Left cardiac atrium (tissue), 4 donors: ENCODE measurements at places on chromosomes 1 and 21. TPM values are rescaled to one million over a fixed set of nuclear protein-coding genes. Genes with fewer than 3 reads are reported as not detected.

GRCh38 chr1:26986658-26987057, 6.8 kb upstream of the TRNP1 start:
- DNase-seq: no peak

DNA sequence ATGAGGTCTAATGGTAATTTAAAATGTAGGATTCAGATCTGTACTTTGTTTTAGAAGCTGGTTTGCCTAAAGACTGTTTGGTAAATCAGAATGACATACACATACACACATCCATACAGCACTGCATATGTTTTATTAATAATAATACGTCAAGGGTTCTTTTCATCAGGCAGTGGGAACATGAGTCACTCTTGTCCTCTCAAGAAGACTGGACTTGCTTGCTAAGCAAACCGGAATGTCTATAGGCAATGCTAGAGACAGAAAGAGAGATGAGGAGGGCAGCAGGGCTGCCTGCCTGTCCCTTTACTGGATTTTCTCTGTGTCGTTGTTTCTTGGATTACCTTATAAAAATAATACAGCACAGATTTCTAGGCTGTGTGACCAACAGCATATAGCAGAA, 119.1 kb upstream of the GALNT2 start:
- DNase-seq: no peak

DNA sequence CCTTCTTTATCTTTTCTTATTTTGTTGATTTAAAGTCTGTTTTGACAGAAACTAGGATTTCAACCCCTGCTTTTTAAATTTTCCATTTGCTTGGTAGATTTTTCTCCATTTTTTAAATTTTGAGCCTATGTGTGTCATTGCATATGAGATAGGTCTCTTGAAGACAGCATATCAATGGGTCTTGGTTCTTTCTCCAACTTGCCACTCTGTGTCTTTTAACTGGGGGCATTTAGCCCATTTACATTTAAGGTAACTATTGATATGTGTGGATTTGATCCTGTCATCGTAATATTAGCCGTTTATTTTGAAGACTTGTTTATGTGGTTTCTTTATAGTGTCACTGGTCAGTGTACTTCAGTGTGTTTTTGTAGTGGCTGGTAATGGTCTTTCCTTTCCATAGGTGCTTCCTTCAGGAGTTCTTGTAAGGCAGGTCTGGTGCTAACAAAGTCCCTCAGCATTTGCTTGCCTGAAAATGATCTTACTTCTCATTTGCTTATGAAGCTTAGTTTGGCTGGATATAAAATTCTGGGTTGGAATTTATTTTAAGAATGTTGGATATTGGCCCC, 223.9 kb downstream of the USP25 start:
- DNase-seq: no peak

DNA sequence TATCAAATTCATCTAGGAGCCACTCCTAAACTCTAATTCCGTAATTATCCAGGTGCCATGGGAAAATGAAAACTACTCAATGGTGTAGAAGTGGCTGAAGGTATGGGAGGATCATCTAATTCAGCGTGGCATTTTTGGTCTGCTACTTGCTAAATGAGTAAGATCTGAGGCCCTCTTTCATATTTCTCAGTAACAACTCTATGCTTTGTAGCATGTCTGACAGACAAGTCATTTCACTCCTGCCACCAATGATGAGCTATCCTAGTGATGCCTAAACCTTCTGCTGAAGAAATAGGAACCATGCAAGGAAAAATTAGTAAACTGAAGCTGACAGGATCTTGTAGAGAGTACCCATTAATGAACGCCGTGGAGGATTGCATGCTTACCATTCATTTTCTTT, 145.3 kb downstream of the NTNG1 start:
- DNase-seq: no peak

DNA sequence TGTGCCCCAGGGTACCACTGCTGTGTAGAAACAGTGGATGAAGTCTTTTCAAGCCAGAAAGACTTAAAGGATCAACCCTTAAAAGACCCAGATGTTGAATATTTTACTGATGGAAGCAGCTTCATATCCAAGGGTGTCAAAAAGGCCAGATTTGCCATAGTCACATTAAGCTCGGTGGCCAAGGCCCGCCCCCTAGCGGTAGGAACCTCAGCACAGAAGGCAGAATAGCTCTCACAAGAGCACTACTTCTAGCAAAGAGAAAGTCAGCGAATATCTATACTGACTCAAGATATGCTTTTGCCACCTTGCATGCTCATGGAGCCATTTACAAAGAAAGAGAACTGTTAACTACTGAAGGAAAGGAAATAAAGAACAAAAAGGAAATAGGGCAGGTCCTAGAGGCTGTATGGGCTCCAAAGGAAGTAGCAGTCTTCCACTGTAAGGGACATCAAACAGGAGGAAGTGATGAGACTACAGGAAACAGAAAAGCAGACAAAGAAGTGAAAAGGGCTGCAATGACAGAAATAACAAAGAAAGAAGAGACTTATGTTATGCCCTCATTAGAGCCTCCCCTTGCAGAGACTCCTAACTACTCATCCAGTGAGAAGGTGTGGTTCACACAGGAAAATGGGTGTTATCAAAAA, 90.5 kb downstream of the LIPI start:
- DNase-seq: no peak

- DNase-seq: no peak
Observed at GRCh38 chr1:89954401-89954800, 40.5 kb upstream of the ZNF326 start.

DNA sequence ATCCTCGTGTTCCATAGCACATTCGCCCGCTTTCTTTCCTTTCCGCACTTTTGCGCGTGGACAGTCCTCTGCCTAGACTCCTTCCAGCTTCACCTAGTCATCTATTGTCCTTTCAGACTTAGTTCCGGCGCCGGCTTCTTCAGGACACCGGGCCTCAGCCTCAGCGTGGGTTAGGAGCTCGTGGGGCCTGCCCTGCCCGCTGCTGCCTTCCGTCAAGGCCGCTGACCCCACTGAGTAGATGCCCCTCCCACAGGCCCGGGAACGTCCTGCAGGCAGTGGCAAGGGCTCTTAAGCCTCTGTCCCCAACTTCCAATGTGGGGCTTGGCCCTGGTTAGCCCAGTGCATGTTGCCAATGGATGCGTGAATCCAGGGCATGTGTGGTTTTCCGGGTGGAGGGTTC, 11.4 kb downstream of the DMRTB1 start:
- DNase-seq: no peak

GRCh38 chr1:40384413-40384762, 10.9 kb downstream of the SMAP2 start:
- DNase-seq: no peak

- no peak for DNase-seq
Observed at GRCh38 chr1:168726281-168726680, 2.7 kb downstream of the DPT start.

- DNase-seq: no peak
Observed at GRCh38 chr21:36079010-36079649, 9.3 kb downstream of the CBR1 start.

DNA sequence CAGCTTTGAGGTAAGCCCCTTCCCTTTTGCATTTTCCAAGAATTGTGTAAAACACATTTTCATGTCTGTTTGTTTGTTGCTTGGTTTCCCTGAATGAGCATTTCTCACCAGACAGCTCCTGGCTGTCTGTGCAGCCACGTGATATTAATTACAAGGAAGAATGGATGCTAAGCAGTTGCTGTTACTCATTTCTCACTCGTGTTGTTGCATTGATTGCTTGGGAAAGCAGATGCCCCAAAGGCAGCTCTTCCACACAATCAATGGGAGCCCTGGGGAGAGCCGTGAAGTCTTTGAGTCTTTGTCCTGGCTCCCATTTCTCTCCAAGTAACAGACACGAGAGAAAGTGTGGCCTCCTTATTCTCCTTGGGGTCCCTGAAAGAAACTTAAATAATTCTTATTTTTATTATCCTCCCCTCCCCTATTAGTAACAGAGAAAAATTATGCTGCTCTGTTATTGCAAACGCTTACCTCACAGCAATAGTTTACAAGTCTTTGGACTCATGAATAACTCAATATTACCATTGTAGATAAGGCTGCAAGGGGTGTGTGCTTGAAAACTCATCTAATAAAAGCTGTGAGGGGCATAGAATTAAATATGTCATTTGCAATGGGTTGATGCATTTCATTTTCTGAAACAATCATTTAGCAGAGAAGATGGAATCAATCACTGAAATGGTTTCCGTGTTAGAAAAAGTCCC, 127.7 kb upstream of the CAMK1G start:
- DNase-seq: no peak

DNA sequence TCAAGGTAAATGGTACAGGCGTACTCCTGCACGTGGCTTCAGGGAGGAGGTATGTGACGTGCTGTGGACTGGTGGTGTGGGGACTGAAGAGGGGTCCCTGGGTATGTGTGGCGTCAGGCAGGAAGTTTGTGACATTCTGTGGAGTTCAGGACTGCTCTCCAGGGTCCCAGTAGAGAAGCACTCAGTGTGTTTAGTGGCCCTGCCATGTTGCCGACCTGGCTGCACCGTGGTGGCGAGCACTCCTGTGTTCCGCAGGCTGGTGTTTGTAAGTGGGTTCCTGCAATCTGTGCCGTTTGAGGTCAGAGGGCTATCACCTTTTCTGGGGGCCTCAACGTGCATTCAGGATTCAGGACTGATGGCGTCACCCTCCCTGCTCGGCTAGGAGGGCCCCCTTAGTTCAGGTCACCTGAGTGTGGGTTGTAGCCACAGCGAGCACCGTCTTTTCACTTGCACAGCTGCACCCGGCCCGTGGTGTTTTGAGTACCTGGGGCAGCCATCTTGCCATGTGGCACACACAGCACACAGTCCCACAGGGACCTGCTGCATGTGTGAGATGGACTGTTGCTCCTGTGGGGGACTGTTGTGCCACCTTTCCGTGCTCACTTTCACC, 26.5 kb downstream of the SNAP47 start:
- DNase-seq: no peak

DNA sequence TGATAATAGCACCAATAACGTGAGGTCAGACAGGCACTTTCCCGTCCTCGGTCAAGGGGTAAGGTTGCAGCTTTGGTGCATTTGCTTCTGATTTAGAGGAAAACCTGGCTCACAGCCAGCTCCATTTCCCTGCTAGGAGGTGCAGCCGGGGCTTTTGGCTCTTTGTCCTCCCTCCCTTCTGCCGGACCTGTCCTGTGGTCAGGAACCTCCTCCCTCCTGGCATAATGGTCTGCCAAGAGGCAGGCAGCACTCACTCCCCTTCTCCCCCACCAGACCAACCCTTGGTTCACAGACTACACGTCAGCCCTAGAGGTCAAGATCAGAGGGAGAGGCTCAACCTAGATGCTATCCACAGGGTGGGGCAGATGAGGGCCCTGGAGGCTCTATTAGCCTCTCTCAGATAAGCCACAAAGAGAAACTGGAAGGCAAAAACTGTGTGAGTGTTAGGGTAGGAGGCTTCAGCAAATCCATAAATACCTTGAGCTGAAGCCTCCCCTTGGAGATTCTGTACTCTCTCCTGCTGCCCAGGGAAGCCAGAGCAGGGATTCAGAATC, 64.8 kb downstream of the PLXNA2 start:
- peak; percentile 74 for DNase-seq

- DNase-seq: no peak
Observed at GRCh38 chr1:207840380-207840779, 70.5 kb downstream of the CD34 start.

DNA sequence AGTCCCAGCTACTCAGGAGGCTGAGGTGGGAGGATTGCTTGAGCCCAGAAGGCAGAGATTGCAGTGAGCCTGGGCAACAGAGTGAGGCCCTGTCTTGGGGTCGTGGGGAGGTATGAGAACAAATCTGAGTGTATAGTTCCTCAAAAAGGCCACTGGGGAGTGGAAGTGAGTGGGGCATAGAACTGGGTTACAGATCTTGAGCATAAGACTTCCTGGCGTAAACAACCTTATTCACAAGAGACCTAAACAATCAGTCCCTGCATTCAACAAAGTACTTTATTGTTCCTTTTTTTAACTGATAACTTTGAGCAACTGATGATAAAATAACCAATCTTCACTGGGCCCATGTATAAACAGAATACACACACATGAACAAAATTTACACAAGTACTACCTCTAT, 72.7 kb upstream of the MUTYH start:
- no peak for DNase-seq

DNA sequence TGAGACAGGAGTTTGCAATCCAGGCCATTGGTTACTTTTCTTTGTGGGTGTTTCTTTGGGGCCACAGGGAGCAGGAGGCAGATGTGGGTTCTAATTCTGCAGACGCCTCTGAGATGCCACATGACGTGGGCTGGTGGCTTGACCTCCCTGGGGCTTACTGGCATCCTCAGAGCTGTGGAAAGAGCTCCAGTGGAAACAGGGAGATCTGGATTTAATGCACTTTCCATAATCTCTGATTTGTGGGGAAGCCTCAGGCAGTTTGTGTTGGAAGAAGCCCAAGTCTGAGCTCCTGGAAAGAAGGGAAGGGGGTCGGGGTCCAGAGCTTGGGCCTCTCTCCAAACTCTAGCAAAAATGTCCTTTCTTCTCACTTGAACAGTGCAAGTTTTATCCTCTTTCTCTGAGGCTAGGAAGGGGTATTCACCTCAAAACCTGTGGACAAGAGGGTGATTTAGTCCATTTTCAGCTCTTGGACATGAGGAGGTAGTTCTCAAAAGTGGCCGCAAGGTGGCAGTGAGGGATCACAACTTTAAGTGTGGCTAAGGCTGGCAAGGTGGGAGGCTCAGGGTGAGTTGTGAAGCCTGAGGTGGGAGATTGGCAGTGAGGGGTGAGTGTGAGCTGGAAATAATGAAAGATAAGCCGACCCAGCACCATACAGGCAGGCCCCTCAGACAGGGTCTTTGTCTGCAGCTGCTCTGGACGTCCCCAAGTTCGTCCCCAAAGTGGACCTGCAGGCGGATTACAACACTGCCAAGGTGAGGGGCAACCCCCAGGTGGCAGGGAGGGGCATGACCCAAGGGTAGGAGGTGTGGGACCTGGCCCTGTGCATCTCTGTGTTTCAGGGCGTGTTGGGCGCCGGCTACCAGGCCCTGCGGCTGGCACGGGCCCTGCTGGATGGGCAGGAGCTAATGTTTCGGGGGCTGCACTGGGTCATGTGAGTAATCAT, 9.2 kb downstream of the IKBKE start:
- DNase-seq: peak; percentile 79

- no peak for DNase-seq
Observed at GRCh38 chr1:212753749-212754148, 37.8 kb downstream of the NSL1 start.

DNA sequence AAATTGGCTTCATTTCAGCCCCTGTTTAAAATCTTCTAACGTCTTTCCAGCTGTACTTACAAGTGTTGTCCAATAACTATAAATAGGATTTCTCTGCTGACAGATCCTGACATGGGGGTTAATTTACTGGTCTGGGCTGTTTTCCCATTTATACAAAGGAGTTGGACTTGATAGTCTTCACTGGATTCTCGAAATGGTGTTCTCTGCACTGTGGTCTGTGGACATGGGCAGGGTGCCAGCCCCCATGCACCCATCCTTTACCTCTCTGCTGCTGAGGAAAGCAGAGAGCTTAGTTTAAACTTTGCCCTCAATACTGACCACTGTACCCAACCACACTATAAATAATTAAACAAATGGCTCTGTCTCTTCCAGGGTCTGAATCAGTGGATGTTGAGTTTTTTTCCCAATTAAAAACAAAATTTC, 5.2 kb downstream of the DIO1 start:
- no peak for DNase-seq

The TBX19 gene
- total RNA-seq: 0.84 TPM

The CPTP gene
- 31.8 TPM for total RNA-seq

The CELA2B gene
- total RNA-seq: not detected

The FPGT gene
- 12.5 TPM for total RNA-seq

The BMP8B gene
- total RNA-seq: 0.59 TPM

The HES3 gene
- total RNA-seq: not detected

The ANKRD45 gene
- 0.65 TPM for total RNA-seq

The MYOC gene
- 7.4 TPM for total RNA-seq

The ATP5PO gene
- 568 TPM for total RNA-seq

The RABGAP1L gene
- total RNA-seq: 145 TPM

The TNNI3K gene
- total RNA-seq: 4.8 TPM

The EDN2 gene
- total RNA-seq: 1.2 TPM

The CHIA gene
- not detected for total RNA-seq

The ATP6V1G3 gene
- not detected for total RNA-seq

The CA14 gene
- total RNA-seq: 8.7 TPM

The SH2D5 gene
- total RNA-seq: 0.44 TPM
